Esophagus squamous epithelium (tissue), 5 donors: ENCODE measurements at places on chromosomes 3 and 15. TPM values are rescaled to one million over a fixed set of nuclear protein-coding genes. Genes with fewer than 3 reads are reported as not detected.

Gene STRIT1
- total RNA-seq: not detected

DNA sequence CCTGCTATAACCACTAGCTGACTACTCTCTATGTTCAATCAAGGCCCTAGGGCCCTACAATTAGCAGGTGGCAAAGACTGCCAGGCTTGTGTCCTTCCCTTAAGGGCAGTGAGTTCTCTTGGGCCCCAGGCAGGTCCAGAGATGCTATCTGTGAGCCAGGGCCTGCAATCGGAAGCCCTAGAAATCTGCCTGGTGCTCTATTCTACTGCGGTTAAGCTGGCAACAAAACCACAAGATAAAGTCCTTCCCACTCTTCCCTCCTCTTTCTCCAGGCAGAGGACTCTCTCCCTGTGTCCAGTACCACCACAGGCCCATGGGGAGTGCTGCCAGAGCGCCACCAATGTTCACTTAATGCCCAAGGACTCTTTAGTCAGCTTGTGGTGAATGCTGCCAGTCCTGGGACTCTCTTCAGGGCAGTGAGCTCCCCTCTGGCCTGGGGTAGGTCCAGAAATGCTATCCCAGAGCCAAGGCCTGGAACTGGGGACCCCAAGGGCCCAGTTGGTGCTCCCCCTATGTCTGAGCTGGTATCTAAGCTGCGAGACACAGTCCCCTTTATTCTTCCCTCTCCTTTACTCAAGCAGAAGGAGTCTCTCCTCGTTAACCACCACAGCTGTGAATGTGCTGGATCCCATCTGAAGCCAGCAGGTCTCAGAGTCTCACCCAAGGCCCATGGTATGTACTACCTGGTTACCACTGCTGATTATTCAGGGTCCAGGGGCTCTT is 34.7 kb downstream of the XXYLT1 start:
- no peak for DNase-seq

- DNase-seq: no peak
Measured at GRCh38 chr3:144039661-144040060, 68.0 kb downstream of the DIPK2A start.

GRCh38 chr3:126928921-126929474 is 53.9 kb upstream of the PLXNA1 start:
- DNase-seq: no peak

Gene SCAANT1
- total RNA-seq: not detected

Gene ANKRD63
- not detected for total RNA-seq

DNA sequence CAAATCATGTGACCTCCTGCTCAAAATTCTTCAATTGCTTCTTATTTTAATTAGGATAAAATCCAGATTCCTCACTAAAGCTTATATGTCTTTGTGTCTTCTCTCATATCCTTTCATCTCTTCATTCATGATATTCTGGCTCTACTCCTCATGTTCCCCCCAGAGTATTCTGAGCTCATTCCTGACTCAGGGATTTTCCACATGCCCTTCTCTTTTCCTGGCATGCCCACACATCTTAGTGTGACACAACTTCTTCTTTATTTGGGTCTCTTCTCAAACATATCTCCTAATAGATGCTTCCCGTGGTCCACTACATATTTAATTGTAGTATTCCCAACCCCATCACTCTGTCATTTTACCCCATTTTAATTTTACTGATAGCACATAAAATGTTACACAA is 15.2 kb upstream of the MBNL1 start:
- no peak for DNase-seq

Gene RPL14
- 488 TPM for total RNA-seq

DNA sequence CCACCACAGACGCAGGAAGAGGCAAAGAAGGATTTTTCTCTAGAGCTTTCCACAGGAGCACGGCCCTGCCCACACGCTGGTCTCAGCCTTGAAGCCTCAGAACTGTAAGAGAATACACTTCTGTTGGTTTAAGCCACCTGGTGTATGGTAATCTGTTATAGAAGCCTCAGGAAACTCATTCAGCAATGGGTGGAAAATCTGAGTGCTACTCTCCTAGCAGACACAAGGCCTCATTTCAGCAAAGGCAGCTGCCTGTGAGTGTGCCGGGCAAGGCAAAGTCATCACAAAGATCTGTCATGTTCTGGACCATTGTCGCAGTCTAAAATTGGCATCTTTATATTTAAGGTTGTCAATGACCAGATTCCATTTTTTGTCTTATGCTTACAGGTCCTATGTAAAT is 31.0 kb downstream of the ATP10A start:
- no peak for DNase-seq

DNA sequence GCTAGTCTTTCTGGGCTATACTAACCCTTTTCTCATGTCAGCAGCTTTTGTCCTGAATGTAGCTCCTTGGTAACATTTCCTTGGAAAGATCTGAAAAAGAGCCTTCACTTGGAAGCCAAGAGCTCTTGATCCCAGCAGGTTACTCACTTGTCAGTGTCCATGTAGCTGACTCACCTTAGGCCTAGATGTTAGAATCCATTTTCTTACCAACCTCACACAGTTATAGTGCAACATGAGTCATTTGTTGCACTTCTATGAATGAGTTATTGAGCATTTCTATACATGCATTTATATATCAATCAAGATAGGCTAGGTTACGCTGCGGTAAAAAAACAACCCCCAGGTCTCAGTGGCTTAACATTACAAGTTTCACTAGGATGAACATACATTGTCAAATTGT is 106.8 kb upstream of the SLC7A14 start:
- DNase-seq: no peak

GRCh38 chr15:55909036-55909811 is 84.2 kb downstream of the NEDD4 start:
- DNase-seq: no peak

DNA sequence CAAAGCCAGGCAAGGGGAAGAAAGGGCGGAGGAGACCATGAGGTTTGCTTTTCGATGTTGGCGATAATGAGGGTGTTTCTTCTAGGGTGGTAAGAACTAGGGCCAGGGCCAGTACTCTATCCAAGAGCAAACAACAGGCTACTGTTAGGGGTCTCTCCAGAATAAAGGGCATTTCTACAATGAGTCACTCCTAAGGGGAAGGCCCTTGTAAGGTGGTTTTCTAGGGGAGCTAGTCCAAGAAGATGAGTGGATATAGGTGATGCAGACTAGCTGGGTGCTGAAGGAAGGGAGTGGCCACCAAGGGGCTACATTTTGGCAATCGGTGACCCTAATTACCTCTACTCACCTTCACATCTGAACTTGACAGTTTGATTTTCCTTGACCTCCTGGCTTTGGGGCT is 148.5 kb upstream of the HACD2 start:
- no peak for DNase-seq

- no peak for DNase-seq
Measured at GRCh38 chr15:42070976-42071350, 23.4 kb downstream of the PLA2G4D start.

DNA sequence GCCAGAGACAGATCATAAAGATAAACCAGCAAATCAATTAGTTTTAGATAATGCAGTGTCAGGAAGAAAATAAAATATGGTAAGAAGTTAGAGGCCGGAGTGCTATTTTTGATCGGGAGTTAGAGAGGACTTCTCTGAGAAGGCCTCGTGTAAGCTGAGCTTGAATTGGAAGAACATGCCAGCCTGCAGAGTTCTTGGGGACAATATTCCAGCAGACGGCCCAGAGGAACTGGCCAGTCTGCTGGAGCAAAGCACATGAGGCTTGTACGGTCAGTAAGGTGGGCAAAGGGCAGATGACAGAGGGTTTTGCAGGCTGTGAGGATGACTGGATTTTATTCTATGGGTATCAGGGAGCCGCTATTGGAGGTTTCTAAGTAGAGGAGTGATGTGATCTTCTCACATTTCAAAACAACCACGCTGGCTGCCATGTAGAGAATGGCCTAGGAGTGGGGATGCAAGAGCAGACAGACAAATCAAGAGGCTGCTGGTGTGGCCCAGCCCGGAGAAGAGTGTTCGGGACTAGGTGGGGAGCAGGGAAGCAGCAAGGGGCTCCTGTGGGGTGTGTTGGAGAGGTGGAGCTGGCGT is 84.0 kb downstream of the HES1 start:
- DNase-seq: no peak

DNA sequence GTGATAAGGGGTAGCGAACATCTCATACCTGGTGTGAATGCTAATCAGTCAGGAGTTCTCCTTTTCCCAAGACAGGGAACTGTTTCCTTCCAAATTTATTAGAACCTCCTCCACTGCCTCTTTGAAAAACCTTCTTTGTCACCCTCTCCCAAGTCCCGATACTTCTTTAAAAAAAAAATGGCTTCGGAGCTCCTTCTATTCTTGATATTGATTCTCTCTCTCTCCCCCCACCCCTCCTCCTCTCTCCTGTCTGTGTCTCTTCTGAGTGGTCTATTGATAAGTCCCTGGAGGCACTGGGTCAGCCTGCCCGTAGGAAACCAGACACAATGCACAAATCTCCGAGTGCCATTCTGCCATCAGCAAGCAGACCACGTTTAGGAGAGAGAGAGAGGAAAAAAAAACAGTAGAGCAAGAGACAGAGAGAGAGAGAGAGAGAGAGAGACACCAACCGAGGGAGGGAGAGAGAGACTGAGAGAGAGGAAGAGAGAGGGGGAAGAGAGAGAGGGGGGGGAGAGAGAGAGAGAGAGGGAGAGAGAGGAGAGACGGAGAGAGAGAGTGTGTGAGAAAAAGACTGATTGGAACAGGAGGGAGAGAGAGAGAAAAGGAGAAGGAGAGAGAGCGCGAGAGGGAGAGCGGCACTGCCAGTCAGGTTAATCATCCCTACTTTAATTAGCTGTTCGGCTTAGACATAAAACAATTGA is 160.9 kb downstream of the TIGIT start:
- DNase-seq: no peak

GRCh38 chr3:173921732-173922131 is 524.2 kb downstream of the NLGN1 start:
- no peak for DNase-seq

GRCh38 chr15:85905751-85906450 is 111.2 kb upstream of the KLHL25 start:
- no peak for DNase-seq

GRCh38 chr3:178067721-178068120 is 468.5 kb upstream of the KCNMB2 start:
- DNase-seq: no peak

DNA sequence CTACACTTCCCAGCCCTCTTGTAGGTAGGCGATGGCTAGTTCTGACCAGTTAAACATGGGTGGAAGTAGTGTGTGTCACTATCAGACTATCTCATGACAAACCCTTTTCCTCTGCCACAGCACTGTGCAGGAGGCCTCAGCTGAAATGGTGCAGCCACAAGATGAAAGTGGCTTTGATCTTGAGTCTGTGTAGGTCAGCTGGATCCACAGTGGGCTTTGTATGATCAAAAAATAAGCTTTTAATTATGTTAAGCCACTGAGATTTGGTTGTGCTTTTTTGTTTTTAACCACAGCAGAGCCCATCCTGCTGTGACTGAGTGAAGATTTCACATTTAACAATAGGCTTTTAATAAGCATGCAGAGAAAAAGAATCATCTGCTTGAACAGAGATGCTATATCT is 19.7 kb downstream of the RCN2 start:
- DNase-seq: no peak

DNA sequence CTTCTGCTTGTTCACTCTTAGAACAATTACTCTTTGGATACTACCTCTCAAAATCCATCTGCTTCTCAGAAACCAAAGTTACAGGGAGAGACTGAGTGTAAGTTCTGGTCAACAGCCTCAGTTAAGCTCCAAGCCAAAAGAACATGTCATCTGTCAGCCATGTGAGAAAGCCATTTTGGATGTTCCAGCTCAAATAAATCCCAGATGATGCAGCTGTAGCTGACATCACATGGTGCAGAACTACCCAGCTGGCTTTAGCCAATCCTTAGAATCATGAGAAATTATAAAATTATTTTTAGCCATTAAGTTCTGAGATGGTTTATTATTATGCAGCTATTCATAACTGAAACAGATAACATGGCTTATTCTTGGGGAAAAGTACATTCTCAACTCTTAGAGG is 696.0 kb downstream of the ZNF385D start:
- DNase-seq: no peak

Gene TYRO3
- 16.9 TPM for total RNA-seq

GRCh38 chr3:52396907-52397591 is 47.9 kb downstream of the SEMA3G start:
- DNase-seq: no peak

Gene GP5
- total RNA-seq: 0.38 TPM

Gene ACKR2
- total RNA-seq: 3.1 TPM

DNA sequence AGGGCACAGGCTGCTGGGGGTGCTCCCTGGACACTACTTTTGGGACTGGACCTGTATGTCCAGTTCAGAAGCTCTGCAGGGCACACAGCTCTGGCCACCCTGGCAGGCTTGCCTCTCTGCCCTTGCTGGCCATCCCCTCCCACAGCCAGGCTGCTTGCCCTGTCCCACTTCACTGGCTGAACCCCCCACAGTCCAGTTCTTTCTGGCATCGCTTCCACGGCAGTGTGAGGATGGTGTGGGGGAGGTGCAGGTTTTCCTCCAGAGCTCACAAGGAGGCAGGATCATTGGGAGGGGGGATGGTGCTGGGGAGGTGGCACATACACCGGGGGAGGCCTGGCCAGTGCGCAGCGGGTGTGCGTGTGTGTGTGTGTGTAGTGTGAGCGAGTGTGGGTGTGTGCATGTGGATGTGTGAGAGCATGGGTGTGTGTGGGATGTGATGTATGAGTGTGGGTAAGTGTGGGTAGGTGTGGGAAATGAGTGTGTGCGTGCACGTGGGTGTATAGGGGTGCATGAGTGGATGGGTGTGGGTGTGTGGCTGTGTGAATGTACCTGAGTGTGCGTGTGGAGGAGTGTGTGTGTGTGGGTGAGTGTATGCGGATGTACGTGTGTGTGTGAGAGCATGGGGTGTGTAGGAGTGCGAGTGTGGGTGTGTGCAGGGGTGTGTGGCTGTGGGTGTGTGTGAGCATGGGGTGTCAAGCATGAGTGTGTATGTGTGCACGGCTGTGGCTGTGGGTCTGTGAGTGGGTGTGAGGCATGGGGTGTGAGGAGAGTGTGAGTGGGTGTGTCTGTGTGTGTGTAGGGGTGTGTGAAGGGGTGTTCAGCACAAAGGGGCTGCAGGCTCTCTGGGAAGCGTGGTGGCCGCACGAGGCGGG is 155.2 kb downstream of the NSMCE3 start:
- no peak for DNase-seq

GRCh38 chr3:56974247-56974930 is 86.1 kb upstream of the SPATA12 start:
- no peak for DNase-seq

- no peak for DNase-seq
Measured at GRCh38 chr15:53482055-53482454, 277.4 kb downstream of the WDR72 start.

GRCh38 chr15:64019764-64020163 is 26.5 kb downstream of the DAPK2 start:
- no peak for DNase-seq

GRCh38 chr15:40369971-40370370 is 12.0 kb downstream of the DISP2 start:
- DNase-seq: no peak

Gene CCR1
- 1.3 TPM for total RNA-seq

- DNase-seq: no peak
Measured at GRCh38 chr15:81942655-81943195, 103.1 kb downstream of the MEX3B start.

Gene GTPBP8
- 26.7 TPM for total RNA-seq
